ENCODE measurements at places on chromosomes 6 and 20.

DNA sequence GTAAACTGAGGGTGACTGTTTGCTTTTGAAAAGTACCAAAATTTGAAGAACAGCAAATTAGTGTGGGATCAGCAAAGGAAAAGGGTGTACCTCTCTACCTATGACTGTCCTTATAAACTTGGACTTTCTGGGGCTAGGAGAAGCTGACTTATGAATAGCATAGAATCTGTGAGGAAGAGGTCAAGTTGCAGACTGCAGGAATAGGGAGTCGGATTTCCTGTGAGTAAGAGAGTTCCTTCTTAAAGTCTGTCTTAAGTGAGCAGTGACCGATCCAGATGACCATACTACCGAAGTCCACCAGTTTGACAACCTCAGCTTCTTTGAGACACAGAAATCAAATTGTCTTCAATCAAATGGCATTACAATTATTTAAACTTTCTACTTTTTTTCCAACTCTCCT, 708.7 kb downstream of the UTRN start:
- H3K36me3 ChIP-seq, result no peaks in the 10 kb centered on the region
- no peak for DNase-seq
- H3K4me3 ChIP-seq, result no peak overlapping the region
- H3K27ac ChIP-seq, result no peak overlapping the region

DNA sequence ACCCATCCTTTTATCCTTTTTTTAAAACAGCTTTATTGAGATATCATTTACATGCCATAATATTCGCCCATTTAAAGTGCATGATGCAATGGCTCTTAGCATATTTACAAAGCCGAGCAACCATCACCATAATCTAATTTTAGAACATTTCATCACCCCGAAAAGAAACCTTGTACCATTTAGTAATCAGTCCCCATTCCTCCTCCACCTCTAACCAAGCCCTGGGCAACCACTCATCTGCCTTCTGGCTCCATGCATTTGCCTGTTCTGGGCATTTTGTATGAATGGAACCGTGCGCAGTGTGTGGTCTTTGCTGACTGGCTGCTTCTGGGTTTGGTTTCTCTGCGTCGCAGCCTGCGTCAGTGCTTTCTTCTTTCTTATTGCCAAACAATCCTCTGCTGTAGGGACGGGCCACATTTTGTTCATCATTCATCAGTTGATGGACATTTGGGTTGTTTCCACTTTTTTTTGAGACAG, 10.2 kb upstream of the EEF1A2 start:
- no peak for DNase-seq
- H3K36me3 ChIP-seq, result peaks cover 9% of the 10 kb centered on the region
- no peaks in the 10 kb centered on the region for H3K4me1 ChIP-seq
- H3K4me3 ChIP-seq, result no peak overlapping the region
- H3K27ac ChIP-seq, result no peak overlapping the region
- H3K27me3 ChIP-seq, result peaks cover 26% of the 10 kb centered on the region

DNA sequence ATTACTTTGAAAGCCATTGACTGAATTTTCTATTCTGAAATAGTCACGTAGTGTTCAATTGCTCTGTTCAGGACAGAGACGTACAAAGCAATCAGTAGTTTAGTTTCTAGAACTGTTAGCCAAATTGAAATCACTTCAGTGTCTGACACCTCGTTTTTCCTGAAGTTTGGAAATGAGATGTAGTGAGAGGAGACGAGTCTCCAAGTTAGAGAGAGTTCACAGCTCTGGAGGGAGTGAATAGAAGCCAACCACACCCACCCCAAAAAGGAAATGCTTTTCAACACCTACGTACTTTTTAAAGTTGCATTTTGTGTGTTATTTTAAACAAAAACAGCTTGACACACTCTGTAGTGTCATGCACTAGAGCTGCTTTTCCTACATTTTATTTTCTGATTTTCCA, 296.0 kb downstream of the ADGRG6 start:
- DNase-seq, result no peak
- no peak overlapping the region for H3K27ac ChIP-seq
- peaks cover 6% of the 10 kb centered on the region for H3K4me1 ChIP-seq
- peaks cover 2% of the 10 kb centered on the region for H3K27me3 ChIP-seq

DNA sequence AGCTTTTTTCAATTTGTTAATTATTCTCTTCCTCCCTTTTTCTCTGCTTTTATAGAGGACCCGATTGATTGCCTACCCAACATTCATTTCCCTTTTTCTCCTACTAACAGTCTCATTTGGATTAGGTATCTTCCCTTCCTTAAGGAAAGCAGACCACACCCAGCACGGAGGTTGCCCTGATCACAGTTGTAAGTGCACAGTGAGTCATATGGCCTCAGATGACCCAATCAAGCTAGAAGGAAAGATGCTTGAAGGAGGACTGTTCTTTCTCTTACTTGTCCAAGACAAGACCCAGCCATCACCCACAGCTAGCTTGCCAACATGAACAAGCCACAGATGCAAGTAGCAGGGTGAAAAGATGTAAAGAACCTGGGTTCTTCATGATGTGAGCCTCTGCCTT, 518.6 kb downstream of the PKHD1 start:
- no peaks in the 10 kb centered on the region for H3K4me1 ChIP-seq
- no peaks in the 10 kb centered on the region for H3K36me3 ChIP-seq

- peaks cover 52% of the 10 kb centered on the region for H3K4me1 ChIP-seq
- H3K27me3 ChIP-seq, result no peaks in the 10 kb centered on the region
- H3K36me3 ChIP-seq, result peaks cover 4% of the 10 kb centered on the region
These were observed 16.8 kb downstream of the BCL2L1 start for GRCh38 chr20:31705598-31706597.

DNA sequence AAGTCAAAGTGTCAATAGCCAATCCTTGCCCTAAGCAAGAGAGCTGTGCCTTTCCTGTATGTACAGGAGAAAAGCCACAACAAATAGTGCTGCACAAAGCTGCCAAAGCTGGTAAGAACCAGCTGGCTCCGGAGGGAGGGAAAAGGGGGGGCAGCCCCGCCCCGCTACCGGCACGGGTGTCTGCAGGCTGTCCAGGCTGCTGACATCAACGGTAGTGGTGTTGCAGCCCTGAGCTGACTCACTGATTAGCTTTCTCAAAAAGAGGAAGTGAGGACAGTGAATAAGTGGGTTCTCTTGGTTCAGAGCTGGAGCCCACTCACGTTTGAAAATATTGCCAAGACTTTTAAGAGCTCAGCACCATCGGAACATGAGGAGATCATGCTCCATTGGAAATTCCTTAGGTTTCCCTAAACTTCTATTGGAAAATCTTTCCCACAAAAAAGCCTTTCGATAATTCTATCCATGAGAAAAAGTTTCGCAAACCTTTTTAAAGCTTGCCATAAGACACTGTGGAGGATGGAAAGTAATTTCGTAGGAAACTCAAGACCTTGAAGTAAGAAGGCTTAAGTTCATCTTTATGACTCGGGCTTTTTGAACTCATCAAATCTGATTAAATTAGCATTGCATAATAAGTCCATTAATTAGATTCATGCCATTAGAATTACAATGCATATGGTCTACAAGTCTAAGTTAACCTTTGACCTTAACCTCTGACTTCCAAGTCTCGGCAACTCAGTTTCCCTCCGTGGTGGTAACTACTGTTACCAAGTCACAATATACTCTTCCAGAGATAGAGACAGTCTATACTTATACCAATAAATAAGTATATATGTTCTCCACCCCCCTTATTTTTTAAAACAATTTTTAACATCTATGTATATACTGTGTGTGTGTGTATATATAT, 67.0 kb downstream of the TNFRSF21 start:
- peaks cover 16% of the 10 kb centered on the region for H3K4me1 ChIP-seq
- peak; percentile 55 for DNase-seq
- H3K27ac ChIP-seq, result peak overlapping the region; percentile 61
- no peaks in the 10 kb centered on the region for H3K36me3 ChIP-seq

DNA sequence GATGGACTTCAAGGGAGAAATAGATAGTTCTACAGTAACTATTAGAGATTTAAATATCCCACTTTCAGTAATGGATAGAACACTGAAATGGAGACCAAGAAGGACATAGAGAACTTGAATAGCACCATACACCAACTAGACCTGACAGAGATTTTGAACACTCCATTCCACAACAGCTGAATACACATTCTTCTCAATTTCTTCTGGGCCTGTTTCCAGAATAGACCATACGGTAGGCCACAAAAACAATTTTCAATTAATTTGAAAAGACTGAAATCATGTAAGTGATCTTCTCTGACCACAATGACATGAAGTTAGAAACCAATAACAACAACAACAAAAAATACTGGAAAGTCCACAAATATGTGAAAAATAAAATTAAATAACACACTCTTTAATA, 979.1 kb upstream of the FLRT3 start:
- no peaks in the 10 kb centered on the region for H3K27me3 ChIP-seq
- H3K36me3 ChIP-seq, result peaks cover 5% of the 10 kb centered on the region
- no peak for DNase-seq
- H3K27ac ChIP-seq, result no peak overlapping the region

DNA sequence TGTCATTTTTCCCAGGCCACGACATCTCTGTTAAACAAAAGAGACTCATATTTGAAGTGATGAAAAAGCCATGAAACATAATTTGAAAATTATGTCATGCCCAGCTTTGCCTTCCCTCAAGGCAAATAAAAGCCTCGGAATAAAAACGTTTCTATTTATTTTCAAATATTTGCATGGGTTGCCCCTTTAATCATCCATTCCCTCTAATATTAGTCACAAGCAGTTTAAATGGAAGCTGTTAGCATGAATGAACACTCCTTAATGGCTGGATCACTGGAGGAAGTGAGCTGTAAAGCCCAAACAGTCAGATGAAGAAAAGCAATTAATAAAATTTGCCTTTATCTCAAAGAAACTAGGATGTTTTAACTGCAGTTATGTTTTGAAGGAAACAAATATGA, 69.3 kb upstream of the STMND1 start:
- peaks cover 7% of the 10 kb centered on the region for H3K27me3 ChIP-seq
- no peak overlapping the region for H3K27ac ChIP-seq
- no peak for DNase-seq
- H3K4me3 ChIP-seq, result no peak overlapping the region

DNA sequence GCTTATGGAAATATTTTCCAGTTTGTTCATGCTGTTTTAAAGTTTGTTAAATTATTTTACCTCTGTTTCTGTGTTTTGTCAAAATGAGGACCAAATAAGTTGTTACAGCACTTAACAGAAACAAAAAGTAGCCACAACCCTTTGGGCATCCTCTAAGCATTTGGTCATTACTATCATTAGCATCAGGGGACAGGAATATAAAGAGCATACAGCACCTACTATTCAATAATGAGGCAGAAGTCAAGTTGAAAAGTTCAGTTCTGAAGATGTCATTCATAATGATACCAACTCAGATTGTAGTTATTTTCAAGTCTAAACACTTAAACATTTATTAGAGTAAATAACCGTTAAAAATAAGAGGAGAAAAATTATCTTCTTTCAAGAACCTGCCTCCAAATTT, 862.3 kb upstream of the FLRT3 start:
- DNase-seq, result no peak
- H3K4me3 ChIP-seq, result no peak overlapping the region
- no peaks in the 10 kb centered on the region for H3K36me3 ChIP-seq
- no peak overlapping the region for H3K27ac ChIP-seq
- H3K27me3 ChIP-seq, result no peaks in the 10 kb centered on the region

- no peaks in the 10 kb centered on the region for H3K36me3 ChIP-seq
- DNase-seq, result no peak
- H3K27me3 ChIP-seq, result no peaks in the 10 kb centered on the region
- no peak overlapping the region for H3K4me3 ChIP-seq
- no peak overlapping the region for H3K27ac ChIP-seq
- no peaks in the 10 kb centered on the region for H3K4me1 ChIP-seq
These were observed 183.6 kb upstream of the FLRT3 start for GRCh38 chr20:14521016-14521415.

DNA sequence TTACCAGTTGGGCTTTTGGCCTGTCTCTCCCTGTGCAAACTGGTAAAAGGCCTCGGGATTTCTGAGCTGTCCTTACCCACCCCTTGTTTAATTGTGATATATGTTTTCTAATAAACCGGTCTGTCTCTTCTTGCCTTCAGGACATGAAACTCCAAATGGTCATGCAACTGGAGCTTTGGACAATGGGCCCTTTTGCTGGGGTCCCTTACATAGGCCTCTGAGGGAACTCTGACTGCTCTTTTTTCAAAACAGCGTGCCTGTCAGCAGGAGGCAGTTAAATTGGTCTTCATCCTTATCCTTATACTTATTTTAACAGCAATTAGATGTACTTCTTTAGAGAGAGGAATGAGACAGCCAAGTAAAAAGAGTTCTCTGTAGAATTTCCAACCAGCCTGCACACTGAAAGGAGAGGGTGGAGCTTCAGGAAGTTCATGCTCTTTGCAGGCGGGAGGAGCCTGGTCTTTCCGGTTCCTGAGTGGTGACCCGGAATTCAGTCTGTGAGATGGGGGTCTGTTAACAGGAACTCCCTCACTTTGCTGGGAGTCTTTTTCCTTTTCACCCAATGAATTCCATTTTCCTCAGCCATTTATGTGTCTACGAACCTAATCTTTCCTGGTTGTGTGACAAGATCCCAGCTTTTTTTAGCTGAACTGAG, 299.6 kb upstream of the GJE1 start:
- no peaks in the 10 kb centered on the region for H3K36me3 ChIP-seq
- no peaks in the 10 kb centered on the region for H3K27me3 ChIP-seq
- no peak overlapping the region for H3K27ac ChIP-seq

DNA sequence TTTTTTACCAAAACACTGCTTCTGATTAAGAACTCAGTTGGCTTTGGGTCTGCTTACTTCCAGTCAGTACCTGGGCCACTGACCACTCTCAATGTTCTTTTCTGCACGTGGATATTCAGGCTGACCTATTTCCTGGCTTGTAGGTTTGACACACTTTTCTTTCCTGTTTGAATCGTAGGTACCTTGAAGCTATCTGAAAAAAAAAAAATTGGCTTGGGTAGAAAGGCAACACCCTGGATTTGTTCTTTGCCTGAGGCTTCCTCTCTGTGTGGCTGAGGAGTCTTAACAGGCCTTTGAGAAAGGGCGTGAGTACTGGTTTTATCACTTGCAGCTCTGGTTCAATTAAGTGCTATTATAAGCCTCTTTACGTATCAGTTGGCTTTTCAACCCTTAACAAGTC, 60.6 kb upstream of the IL20RA start:
- DNase-seq, result no peak
- H3K4me3 ChIP-seq, result no peak overlapping the region
- H3K4me1 ChIP-seq, result no peaks in the 10 kb centered on the region

DNA sequence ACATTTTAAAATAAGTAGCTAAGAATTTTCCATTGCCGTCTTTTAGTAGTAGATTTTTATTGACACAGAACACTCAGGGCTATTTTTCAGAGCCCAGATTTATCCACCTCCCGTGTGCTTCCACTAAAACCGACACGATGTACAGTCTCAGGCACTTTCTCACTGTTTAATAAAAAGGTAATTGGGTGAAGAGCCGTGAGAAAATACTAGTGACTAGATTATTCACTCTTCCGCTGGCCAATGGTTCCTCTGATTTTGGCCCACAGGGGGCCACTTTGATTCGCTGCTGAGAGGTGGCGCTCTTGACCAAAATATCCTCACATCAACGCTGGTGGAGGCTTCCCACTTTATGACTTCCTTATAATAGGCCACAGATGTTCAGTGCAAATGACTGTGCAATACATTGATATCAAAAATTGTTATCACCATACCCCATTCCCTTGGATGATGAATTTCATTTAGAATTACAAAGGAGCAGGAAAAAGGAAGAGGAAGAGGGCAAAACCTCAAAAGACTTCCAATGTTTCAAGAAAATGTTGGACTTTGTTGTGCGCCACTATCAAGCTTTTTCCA, 12.3 kb upstream of the HDDC2 start:
- H3K27ac ChIP-seq, result no peak overlapping the region
- no peaks in the 10 kb centered on the region for H3K36me3 ChIP-seq
